Neuronal stem cell (in vitro differentiated cells): ENCODE measurements at places on chromosomes 3 and 15.

DNA sequence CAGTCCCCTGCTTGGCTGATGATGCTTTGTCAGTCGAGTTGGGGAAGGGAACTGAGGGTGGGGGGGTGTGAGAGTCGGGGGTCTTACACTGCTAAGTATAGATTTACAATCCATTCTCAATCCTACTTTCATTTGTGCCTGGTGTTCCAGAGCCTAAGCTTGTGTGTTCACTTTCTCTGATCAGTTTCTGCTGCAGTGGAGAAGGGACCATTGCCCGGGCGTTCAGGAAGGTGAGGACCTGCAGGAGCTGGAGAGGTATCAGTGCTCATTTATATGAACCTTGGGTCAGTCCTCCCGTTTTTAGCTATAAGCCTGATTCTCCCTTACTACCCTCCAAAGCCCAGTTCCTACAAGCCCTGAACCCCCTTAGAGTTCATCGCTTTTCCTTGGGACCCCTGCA, 41.0 kb upstream of the TRAK1 start:
- DNase-seq: no peak

DNA sequence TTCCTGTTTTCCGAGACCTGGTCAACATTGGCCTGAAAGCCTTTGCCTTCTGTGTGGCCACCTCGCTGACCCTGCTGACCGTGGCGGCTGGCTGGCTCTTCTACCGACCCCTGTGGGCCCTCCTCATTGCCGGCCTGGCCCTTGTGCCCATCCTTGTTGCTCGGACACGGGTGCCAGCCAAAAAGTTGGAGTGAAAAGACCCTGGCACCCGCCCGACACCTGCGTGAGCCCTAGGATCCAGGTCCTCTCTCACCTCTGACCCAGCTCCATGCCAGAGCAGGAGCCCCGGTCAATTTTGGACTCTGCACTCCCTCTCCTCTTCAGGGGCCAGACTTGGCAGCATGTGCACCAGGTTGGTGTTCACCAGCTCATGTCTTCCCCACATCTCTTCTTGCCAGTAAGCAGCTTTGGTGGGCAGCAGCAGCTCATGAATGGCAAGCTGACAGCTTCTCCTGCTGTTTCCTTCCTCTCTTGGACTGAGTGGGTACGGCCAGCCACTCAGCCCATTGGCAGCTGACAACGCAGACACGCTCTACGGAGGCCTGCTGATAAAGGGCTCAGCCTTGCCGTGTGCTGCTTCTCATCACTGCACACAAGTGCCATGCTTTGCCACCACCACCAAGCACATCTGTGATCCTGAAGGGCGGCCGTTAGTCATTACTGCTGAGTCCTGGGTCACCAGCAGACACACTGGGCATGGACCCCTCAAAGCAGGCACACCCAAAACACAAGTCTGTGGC, 16.9 kb downstream of the TMEM43 start:
- DNase-seq: no peak

GRCh38 chr3:70561796-70562195, 249.4 kb upstream of the MDFIC2 start:
- DNase-seq: no peak

- no peak for DNase-seq
Observed at GRCh38 chr3:23580096-23580713, 225.6 kb upstream of the UBE2E1 start.

DNA sequence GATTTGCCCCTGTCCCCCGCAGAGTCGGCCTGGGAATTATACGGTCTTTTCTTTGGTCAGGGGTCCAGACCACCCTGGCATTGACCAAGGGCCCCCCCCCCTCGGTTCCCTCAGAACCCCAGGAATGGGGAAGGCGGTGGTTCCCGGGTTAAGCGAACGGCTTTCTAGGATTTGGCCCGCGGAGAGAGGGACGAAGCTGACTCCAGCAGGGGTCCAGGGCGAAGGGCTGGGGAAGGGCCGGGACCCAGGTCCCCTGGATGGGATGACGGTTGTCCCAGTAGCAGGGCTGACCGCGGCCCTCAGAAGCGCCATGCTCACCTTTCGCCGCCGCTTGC, 274 bp downstream of the RRP9 start:
- DNase-seq: no peak

GRCh38 chr15:71239592-71240364, 124.5 kb downstream of the THSD4 start:
- DNase-seq: no peak

DNA sequence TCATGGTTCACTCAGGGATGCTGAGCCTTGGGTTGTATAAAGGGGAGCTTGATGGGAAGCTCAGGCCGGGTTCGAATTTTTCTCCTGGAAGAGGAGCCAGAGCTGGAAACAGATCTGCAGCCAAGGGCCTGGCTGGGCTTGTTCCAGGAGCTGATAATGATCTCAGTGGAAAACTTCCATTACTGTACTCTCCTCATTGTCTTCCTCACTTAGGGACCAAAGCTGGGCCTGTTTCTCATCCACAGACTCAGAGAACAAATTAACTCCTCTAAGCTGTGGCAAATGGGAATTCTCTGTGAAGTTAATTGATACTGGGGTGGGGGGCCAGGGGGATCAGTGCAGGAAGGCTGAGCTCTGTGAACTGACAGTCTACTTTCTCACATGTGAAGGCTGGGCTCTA, 92.0 kb downstream of the PRICKLE2 start:
- no peak for DNase-seq

GRCh38 chr3:66469220-66469640, 31.6 kb downstream of the LRIG1 start:
- no peak for DNase-seq

- no peak for DNase-seq
Observed at GRCh38 chr3:167184511-167184910, 195.6 kb downstream of the ZBBX start.

- no peak for DNase-seq
Observed at GRCh38 chr15:68432441-68433064, 590 bp upstream of the ITGA11 start.

- no peak for DNase-seq
Observed at GRCh38 chr3:15007681-15008141, 57.4 kb downstream of the MRPS25 start.

DNA sequence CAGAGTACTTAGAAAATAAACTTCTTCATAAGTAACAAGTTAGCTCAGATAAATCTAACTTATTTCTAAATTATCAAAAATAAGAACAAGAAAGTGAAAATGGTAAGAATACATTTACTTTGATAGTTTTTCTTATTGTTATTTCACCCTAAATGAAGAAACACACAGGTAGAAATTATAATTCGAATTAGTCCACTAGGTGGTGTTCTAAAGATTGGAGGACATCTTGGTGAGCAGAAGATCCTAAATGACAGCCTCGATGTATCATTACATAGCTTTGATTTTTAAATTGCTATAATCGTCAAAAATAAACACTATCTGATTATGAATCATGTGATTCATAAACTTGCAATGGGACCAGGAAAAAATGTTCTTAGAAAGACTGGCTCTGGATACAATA, 280.8 kb upstream of the UBE2E2 start:
- no peak for DNase-seq

DNA sequence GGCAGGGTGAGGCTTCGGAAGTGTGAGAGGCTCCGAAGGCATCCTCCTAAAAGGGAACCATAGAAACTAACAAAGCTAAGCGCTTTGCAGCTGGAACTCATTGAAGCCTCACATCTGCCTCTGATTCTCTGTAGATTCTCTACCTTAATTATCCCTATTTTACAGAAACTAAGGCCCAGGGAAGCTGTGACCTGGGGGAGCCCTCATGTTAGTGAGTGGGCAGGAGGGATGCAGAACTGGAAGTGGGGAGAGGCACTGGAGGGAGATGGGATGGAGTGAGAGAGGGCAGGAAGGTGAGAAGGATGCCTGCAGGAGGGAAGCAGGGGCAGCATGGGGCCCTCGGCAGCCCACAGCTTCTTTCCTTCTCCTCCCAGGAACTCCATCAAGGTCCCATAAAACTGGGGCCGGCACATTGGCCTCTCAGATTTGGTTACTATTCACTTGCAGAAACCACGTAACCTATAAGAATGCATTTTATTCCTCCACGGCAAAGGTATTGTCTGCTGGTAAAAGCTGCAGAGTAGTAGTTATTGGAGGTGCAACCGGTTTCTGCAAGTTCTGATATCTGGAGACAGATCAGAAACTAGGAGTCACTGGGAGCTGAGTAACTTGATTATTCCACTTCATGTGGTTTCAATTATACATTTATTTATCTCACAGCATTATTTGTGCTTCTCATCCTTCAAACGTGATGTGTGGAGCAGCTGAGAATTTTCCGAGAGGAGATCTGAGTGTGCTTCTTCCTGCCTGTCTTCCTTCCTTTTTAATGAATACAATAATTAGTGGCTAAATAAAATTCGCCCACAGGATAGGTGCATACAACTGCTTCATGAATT, 24.0 kb upstream of the CHCHD6 start:
- DNase-seq: no peak

DNA sequence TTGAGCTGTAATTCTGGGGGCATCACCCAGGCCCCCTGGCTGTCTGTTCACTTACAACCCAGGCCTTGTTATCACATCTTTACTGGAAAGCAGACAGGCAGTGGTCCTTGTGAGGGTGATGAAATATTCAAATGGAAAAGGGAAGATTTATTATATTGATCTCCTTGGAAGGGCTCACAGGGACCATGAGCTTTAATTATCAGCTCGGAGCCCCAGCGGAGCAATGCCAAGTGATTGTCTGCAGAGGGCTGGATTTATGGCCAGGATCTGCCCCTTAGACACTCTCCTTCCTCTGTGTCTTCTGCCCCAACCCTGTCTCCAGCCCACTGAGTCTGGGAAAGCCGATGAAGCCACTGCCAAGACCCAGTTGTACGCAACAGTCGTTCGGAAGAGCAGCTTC, 31.9 kb downstream of the CCDC33 start:
- DNase-seq: no peak

DNA sequence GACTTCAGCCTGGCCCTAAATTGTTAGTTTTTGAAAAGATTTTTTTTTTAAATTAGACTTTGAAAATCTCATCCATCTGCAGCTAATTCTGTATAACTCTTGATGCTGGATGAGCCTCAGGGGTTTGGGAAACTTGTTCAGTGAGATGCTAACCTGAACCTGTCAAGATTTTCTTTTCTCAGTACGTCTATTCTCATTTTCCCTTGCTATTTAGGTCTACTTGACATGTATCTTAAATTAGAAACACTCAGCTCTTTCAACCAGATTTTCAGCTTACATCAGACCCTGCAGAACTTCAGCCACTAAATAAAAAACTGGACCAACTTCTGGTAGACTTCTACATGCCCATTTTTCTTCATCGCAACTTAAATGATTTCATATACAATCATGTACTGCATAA, 61.4 kb downstream of the MFSD1 start:
- no peak for DNase-seq

DNA sequence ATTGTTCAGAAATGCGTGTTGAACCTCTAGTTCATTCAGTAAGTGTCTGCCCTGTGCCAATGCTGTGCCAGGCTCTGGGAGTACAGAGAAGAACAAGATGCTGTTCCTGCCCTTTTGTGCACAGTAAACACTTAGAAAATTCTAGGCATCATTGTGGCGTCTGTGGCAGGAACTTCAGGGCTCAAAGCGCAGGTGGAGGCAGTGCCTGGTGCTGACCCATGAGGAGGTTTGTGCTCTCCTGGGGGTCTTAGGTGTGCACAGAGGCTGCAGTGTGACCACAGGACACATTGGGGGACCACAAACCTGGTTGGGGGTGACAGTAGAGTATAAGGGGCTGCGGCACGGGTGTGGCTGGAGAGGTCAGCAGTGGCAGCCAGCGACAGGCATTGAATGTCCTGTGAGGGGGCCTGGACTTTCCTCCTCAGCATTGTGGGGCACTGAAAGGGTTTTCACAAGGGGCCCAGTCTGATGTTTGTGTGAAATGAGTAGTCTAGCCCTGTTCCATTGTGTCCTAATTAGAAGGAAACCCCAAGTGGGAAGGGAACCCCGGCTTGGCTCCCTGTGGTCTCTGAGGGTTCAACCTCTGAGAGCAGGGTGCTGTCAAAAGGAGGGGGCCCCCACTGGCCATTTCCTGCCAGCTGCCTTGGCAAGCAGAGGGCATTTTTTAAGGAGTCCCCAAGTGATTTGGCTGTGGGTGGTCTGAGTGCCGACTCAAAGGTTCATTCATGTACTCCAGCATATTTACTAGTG, 20.9 kb downstream of the MRAS start:
- DNase-seq: no peak

- DNase-seq: no peak
Observed at GRCh38 chr15:38226608-38227266, 25.9 kb upstream of the SPRED1 start.

- no peak for DNase-seq
Observed at GRCh38 chr15:29470794-29471193, 201.2 kb upstream of the NSMCE3 start.

DNA sequence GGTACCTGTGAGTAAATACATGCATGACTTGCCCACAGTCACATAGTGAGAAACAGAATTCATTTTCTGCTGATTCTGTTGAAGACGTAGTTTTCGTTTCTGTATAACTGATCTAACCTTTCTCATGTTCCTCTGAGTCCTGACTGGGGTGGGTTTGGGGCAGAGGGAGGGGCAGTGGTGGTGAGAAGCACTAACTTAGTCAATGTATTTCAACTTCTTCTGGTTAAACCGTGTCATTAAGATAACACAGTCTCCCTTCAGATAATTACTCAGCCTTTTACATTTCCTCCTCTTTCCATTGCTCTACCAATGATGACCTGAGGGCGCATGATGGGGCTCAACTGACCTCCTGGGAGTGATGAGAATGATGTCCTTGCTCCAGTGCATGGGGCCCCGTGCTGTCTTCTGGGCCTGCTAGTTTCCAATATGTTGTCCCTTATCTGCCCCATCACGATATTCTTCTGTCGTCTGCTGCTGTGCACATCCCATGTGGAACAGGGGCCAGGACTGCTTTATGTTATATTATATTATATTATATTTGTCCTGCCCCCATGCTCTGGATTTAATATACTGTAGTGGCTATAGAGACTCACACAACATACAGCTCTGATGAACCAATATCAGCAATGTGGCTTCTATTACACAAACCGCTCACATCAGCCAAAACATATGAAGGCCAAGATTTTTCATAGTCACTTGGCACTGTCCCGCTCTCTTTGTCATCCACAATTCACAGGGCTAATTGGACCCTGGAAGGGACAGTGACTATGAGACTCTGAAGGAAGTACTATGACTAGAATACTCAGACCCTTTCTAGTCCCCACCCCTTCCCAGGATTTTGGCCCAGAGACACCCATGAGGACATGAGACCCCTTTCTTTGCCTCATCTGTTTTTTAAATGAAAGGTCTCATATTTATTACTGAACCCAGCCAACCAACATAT, 407.1 kb upstream of the MCTP2 start:
- DNase-seq: no peak

GRCh38 chr3:130760922-130761321, 14.3 kb upstream of the PIK3R4 start:
- DNase-seq: no peak

GRCh38 chr15:66733976-66734375, 31.9 kb downstream of the SMAD6 start:
- DNase-seq: no peak

DNA sequence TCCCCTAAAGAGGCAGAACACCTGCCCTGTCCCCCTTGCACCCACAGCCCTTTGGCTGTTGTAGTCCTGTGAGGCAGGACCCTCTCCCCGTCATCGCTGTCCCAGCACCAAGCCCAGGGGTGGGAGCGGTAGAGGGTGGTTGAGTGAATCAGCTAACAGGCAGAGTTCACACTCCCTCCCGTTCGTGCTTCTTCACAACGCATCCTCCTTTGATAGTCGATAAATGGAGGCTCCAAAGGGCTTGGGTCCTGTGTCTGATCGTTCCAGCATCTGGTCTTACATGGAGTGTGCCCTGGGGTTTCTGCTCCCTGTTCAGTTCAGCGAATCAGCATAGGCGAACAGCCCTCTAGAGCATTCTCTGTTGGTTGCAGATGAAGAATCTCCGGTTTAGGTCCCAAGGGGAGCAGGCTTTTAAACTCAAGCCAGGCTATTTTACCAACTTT, 820 bp upstream of the HMCES start:
- DNase-seq: no peak

- peak; percentile 67 for DNase-seq
Observed at GRCh38 chr3:46935168-46935858, 41.2 kb downstream of the CCDC12 start.
